ENCODE measurements at places on chromosomes 11 and 22.

GRCh38 chr11:129888451-129888850 lies 6.9 kb downstream of the NFRKB start:
- DNase-seq = no peak

GRCh38 chr22:36183446-36183845 lies 18.2 kb downstream of the APOL4 start:
- no peak for DNase-seq

- DNase-seq = no peak
Observed at GRCh38 chr11:47415091-47415854, 6.9 kb downstream of the SLC39A13 start.

DNA sequence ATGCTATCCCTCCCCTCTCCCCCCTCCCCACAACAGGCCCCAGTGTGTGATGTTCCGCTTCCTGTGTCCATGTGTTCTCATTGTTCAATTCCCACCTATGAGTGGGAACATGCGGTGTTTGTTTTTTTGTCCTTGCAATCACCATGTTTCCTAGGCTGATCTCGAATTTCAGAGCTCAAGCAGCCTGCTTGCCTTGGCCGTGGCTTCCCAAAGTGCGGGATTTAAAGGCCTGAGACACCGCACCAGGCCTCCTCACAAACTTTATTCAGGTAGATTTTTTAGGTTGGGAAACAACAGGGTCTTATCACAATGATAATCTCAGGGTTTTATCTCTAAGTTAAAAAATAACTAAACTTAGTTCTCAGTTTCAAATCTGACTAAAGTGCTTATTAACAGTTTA lies 125.4 kb downstream of the LUZP2 start:
- DNase-seq = no peak

GRCh38 chr22:20566420-20567260 lies 59.2 kb downstream of the MED15 start:
- no peak for DNase-seq

DNA sequence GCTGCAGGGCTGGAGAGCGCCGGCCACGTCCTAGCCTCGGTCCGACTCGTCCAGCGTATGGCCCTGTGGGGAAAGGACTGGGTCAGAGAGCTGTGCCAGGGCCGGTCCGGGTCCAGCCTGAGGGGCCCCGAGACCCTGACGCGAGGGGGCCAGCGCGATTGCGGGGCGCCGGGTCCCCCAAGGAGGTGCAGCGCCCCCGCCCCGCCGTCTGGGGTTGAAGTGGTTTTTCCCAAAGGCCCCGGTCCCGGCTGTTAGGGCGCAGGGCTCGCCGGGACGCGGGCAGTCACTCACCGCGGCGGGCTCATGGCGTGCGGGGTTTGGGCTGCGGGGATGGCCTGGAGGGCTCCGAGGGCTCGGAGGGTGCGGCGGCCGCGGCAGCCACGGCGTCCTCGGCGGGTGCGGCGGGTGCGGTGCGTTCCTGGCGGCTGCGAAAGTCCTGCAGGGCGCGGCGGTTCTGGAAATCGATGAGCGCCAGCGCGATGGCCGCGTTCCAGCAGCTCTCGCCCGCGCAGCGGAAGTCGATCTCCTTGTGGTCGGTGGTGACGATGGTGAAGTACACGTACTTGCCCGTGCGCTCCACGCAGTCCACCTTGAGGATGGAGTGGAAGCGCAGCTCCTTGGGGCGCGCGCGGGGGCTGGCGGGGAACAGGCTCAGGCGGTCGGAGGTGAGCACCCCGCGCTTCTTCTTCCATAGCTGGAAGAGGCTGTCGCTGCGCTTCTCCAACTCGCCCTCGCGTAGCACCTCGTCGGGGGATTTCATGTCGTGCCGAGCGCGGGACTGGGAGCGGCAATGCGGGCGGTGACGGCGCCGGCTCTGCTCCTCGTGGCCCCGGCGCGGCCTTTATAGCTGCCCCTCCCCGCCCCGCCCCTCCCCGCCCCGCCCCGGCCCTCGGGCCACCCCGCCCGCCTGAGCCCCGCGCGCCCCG lies at the start of gene PHLDA2:
Gene PHLDA2, minus strand, starts transcription at position 816 of the 926 bp plus-strand sequence. Its CDS starts 56 bp downstream, at position 760.
- no peak for DNase-seq

- no peak for DNase-seq
Observed at GRCh38 chr22:41094041-41094593, 1.7 kb downstream of the EP300 start.

- DNase-seq = no peak
Observed at GRCh38 chr11:63906585-63906984, 10.4 kb downstream of the RCOR2 start.

GRCh38 chr11:114122686-114123085 lies 63.2 kb downstream of the ZBTB16 start:
- no peak for DNase-seq

- DNase-seq = no peak
Observed at GRCh38 chr11:8314916-8315315, 51.2 kb upstream of the LMO1 start.

DNA sequence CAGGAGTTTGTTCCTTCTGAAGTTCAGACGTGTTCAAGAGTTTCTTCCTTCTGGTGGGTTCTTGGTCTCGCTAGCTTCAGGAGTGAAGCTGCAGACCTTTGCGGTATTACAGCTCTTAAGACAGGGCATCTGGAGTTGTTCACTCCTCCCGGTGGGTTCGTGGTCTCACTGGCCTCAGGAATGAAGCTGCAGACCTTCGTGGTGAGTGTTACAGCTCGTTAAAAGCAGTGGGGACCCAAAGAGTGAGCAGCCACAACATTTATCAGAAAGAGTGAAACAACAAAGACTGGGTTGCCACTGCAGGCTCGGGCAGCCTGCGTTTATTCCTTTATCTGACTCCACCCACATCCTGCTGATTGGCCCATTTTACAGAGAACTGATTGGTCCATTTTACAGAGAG lies 373.1 kb downstream of the ETS1 start:
- DNase-seq = no peak

DNA sequence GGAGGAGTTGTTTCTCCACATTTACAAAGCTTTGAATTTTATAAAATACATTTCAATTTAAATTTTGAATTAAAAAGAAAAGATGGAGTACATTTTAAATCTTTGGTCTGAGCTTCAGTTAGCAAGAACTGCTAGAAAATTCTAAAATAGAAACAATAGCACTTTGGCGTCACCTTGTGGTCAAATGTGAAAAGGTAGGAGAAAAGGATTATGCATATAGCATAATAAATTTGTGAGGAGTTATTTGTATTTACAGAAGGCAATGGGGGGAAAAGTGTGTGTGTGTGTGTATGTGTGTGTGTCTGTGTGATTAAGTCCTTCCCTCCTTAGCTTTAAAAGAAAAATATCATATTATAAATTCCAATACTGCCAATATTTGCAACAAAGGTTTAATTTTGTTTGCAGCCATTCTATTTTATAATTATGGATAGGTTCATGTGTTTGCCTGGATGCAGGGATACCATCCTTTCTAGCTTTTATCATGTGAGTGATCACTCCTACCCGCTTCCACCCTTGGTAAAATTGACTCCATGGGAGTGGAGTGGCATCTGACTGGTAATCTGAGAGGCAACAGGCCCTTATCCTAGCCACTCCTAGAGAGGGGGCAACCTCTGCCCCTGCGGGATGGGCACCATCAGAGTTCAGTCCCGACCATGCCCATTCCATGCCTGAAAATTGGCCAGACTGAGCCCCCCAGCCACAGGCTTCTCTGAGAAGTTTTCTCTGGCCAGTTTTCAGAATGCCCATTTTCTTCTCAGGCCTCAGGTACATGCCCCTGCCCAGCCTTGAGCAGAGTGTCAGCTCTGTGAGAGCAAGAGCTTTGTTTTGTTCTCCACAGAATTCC lies 13.6 kb upstream of the LGR4 start:
- DNase-seq = no peak

Data from C1 segment of cervical spinal cord (tissue), 14 donors.